Caco-2 (cell line): ENCODE measurements at places on chromosomes 3 and 15.

DNA sequence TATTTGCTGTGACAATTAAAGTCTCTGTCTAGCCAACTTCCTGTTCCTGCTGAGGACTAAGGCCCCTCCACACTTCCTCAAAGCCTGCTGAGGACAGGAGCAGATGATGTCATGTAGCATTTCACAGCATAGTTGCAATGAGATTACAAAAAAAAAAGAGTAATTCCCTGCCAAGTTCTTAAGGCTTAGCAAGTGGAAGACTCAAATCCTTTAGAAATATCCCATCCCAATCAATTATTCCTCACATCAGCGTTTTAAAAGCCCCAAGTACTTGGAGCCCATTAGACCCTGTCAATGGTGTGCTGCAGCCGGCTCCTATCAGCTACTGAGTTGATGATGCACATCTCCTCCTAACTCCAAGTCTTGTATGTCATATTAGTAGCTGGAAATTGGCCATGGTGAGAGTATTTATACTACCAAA lies 51.7 kb downstream of the TRANK1 start:
- H3K4me1 ChIP-seq, result no peaks in the 10 kb centered on the region; the same call in 1 of the 2 replicates
- no peak for DNase-seq
- no peaks in the 10 kb centered on the region for H3K36me3 ChIP-seq
- no peak overlapping the region for H3K4me3 ChIP-seq
- no peaks in the 10 kb centered on the region for H3K27me3 ChIP-seq

DNA sequence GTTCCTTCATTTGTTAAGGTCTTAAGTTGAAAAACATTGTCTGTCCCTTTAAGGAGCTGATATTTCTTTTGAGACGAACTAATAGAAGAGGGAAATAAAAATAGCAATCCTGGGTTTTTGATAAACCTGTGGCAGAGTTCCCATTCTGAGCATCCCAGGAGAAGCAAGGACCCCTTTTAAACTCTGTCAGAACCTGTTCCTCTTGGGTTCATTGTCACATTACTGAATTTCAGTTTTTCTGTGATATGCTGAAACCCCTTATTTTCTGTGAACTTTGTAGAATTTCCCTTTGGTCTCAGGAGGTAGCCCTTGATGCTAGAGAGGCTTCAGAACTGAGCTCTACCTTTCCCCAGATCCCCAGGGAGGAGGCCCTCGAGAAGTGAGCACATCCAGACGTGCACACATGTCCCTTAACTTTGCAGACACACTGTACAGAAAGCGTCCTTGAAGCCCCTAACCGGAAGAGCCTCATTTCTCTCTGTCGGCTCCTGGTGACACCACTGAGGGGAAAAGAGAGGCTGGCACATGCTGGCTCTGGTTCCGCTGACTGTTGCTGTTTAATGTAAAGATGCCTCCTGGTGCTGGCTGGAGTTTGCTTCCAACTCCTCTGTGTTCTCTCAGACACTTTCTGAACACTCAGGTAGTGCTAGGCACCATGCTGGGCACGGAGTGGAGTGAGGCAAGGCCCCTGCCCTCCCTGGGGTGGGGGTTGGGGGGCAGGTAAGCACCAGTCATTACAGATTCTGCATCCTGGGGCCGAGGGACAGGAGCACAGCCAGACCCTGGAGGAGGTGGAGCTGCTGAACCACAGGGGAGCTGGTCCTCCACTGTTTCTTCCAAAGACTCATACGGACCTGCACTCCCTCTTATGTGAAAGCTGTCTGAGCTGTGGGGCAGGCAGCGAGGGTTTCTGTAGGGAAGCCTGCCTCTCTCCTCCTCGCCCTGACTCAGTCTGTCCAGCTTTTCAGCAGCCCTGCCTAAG lies 77.5 kb downstream of the CHDH start:
- H3K27ac ChIP-seq, result no peak overlapping the region
- no peaks in the 10 kb centered on the region for H3K27me3 ChIP-seq
- no peak overlapping the region for H3K4me3 ChIP-seq
- H3K4me1 ChIP-seq, result no peaks in the 10 kb centered on the region
- DNase-seq, result no peak
- H3K36me3 ChIP-seq, result no peaks in the 10 kb centered on the region

DNA sequence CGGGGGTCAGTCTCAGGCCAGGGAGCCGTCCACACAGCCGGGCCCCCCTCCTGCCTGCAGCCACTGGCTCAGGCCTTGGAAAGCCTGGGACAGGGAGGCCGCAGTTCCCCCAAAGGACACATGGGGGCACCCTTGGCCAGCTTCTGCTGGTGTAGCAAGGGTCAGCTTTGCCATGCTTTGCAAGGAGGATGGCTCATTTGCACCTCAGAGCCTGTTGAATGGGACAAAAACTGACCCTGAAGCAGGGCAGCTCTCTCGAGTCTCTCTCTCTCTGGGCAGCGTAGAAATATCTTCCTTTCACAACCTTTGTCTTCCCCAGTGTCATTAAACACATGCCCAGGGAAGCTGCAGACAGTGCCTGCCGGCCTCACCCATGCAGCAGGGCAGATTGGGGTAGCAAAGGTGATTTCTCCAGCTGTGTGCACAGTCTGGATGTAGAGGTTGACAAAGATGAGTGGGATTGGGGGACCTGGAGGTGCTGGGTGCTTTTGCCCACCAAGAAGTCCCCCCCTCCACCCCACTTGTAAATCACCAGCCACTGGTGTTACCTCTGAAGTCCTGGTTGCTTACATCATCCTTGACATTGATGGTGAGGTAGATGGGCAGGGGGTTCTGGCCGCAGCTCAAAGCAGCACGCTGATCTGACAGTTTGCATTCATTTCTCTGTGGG lies 17.4 kb upstream of the EHD4 start:
- no peaks in the 10 kb centered on the region for H3K27me3 ChIP-seq
- H3K27ac ChIP-seq, result peak overlapping the region; percentile 29
- H3K4me1 ChIP-seq, result peaks cover 18% of the 10 kb centered on the region
- H3K4me3 ChIP-seq, result no peak overlapping the region
- no peaks in the 10 kb centered on the region for H3K36me3 ChIP-seq

- H3K27me3 ChIP-seq, result no peaks in the 10 kb centered on the region
- no peaks in the 10 kb centered on the region; the same call in none of the 2 replicates for H3K36me3 ChIP-seq
- H3K4me1 ChIP-seq, result no peaks in the 10 kb centered on the region
- no peak for DNase-seq
- H3K4me3 ChIP-seq, result no peak overlapping the region
These were observed 7.0 kb upstream of the CPNE9 start for GRCh38 chr3:9696480-9697220.

DNA sequence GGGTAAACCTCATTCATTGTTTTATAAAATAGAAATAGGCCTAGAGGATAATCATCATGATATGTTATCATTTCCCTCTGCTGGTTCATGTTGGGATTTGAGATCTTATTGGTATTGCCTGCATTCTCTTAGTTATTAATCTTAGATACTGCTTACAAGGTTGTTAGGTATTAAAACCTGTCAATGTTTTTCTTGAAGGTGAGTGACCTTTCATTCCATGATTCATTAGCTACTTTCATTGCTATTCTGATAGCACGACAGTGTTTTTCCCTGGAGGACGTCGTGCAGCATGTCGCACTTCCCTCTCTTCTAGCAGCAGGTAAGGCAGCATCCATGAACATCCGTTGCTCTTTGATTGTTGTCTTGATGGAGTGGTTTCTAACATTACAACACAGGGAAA lies 17.1 kb downstream of the P2RY12 start:
- no peak overlapping the region for H3K27ac ChIP-seq
- H3K36me3 ChIP-seq, result no peaks in the 10 kb centered on the region
- H3K4me1 ChIP-seq, result no peaks in the 10 kb centered on the region
- DNase-seq, result no peak

DNA sequence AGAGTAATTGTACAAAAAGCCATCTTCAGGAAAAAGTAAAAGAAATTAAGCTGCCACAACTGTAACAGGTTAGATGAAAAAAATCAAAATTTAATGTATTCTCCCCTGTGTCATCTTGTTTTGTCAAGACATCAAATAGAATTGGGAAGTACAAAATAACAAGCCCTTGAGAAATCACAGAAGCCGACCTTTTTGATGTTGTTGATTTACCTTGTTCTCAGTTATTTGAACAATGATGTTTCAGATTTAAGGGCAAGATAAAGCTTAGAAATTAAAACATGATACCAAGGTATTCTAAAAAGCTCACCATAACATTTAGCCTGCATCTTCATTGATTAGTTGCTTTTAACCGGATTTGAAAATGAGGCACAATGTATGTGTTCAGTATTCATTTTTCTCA lies 523.0 kb downstream of the FOXP1 start:
- DNase-seq, result no peak
- peak overlapping the region; percentile 71 for H3K27ac ChIP-seq
- H3K4me1 ChIP-seq, result peaks cover 67% of the 10 kb centered on the region
- H3K36me3 ChIP-seq, result no peaks in the 10 kb centered on the region; the same call in 1 of the 2 replicates

DNA sequence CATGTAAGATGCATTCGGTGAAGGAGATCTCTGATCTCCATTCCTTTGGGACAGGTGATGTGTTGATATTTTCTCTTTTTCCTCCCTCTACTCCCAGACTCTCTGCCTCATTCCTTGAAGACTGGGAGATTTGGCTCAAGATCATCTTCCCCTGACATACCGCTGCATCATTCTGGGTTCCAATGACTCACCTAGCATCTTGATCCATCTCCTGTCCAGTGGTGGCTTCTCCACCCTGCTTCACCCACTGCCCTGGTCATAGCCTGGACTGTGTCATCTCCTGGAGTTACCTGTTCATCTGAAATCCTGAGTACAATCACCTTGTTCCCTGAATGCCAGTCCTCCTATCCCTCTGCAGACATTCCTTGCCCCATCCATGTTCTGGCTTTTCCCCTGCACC lies 57.4 kb upstream of the TRAK1 start:
- H3K4me3 ChIP-seq, result no peak overlapping the region
- no peak for DNase-seq
- H3K27ac ChIP-seq, result no peak overlapping the region
- H3K27me3 ChIP-seq, result no peaks in the 10 kb centered on the region
- peaks cover 17% of the 10 kb centered on the region for H3K4me1 ChIP-seq
- H3K36me3 ChIP-seq, result no peaks in the 10 kb centered on the region

DNA sequence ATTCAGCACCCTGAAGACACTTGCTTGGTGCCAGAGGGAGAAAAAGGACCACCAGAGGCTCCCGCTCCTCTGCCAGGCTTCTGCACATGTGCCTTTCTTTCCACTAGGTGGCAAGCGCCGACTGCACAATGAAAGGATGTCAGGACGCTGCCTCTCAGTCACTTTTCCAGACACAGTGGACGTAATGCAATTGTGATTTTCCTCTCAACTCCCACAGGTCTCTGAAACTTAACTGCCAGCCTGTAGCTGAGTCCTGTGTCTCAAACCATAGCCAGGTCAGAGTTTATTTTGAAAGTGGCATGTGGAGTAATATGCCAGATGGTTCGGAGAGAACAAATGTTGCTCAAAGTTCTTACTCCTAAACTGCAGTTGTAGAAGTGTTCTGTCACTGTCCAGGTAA lies 162.9 kb downstream of the ITPR1 start:
- H3K4me1 ChIP-seq, result no peaks in the 10 kb centered on the region
- no peak overlapping the region for H3K4me3 ChIP-seq
- H3K36me3 ChIP-seq, result no peaks in the 10 kb centered on the region
- peak; percentile 76 for DNase-seq
- H3K27me3 ChIP-seq, result no peaks in the 10 kb centered on the region

DNA sequence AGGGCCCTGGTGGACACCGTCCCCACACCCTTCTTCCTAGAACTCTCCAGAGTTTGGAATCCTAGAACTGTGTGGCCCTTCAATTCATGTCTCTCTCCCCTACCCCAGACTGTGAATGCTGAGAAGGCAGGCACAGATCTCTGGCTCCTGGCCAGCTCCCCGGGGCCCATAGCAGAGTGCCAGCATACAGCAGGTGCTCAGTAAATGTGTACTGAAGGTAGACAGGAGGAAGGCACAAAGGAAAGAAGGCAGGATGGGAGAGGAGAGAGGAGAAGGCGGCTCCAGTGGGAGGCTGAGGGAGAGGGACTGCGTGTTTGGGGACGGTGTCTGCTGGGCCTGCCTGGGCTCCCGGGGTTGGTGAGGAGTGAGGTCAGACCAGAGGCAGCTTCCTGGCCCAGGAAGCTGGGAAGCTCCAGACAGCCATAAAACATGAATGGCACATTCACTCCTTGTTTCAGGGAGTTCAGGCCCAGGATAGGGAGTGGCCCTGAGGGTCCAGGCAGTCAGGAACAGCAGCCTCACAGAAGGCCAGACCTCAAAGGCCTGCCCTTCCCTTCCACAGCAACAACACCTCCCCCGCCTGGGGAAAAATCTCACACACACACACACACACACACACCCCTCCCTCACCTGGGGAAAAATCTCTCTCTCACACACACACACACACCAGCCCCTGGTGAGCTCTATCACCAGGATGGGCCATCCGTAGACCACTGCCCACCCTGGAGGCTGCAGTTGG lies 137.1 kb upstream of the PRR20G start:
- H3K27me3 ChIP-seq, result no peaks in the 10 kb centered on the region; the same call in 1 of the 2 replicates
- H3K4me1 ChIP-seq, result no peaks in the 10 kb centered on the region
- H3K4me3 ChIP-seq, result no peak overlapping the region
- no peaks in the 10 kb centered on the region for H3K36me3 ChIP-seq

DNA sequence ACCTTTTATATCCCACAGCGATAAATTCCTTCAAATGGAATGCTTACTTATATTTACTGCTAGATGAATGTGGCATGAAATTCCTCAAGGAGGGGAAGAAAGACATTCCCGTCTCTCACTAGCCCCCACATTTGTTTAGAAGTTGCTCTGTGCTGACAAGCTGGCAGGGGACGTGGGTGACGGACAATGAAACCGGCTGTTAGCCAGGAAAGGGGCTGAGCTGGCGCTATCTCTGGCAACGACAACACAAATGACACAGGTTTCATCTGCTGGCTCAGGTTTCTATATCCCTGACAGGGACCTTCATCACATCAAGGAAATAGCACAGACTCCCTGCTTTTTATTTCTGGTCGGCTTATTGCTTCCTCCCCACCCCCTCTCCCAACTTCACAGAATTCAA lies 15.8 kb downstream of the RUVBL1 start:
- H3K4me3 ChIP-seq, result no peak overlapping the region
- H3K4me1 ChIP-seq, result no peaks in the 10 kb centered on the region
- DNase-seq, result no peak
- H3K27me3 ChIP-seq, result no peaks in the 10 kb centered on the region
- 0 out of 2 replicates have a peak, but pooled peaks cover 2% of the 10 kb centered on the region for H3K36me3 ChIP-seq
- no peak overlapping the region for H3K27ac ChIP-seq

- H3K27me3 ChIP-seq, result no peaks in the 10 kb centered on the region
- H3K36me3 ChIP-seq, result no peaks in the 10 kb centered on the region; the same call in 1 of the 2 replicates
- H3K4me1 ChIP-seq, result no peaks in the 10 kb centered on the region
These were observed 103.0 kb downstream of the LARS2 start for GRCh38 chr3:45491344-45491743.

DNA sequence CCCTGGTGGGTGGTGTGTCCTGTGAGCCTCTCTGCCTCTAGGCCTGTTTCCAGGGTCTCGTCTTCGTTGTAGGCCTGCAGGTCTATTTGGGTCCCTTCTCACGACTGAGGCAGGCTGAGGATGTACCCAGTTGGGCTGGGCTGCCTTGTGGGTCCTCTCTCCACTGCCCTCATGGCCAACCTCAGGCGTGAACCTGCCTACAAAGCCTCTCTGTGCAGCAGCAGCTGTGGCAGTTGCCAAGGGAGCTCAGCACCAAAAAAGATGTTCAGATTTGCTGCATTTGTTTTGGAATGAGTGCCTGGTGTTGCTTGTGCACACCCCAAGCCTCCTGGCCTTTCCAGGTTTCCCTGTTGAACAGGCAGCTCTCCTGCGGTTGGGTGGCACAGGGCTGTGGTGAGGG lies 13.4 kb downstream of the KLF13 start:
- no peak overlapping the region for H3K27ac ChIP-seq
- H3K4me3 ChIP-seq, result no peak overlapping the region
- no peaks in the 10 kb centered on the region for H3K27me3 ChIP-seq
- H3K36me3 ChIP-seq, result no peaks in the 10 kb centered on the region; the same call in 1 of the 2 replicates
- peaks cover 12% of the 10 kb centered on the region for H3K4me1 ChIP-seq
- DNase-seq, result no peak

GRCh38 chr15:72797834-72798233 lies 14.3 kb upstream of the ADPGK start:
- no peaks in the 10 kb centered on the region for H3K36me3 ChIP-seq
- no peak overlapping the region for H3K4me3 ChIP-seq
- no peaks in the 10 kb centered on the region for H3K4me1 ChIP-seq
- H3K27me3 ChIP-seq, result no peaks in the 10 kb centered on the region
- no peak overlapping the region for H3K27ac ChIP-seq
- DNase-seq, result no peak
